ENCODE measurements at places on chromosomes 4 and X.

GRCh38 chr4:87975466-87975865 is at the start of gene SPP1:
SPP1 (plus strand) TSS chr4:87975714; CDS start chr4:87976896, 1,182 bp downstream.
- no peak for DNase-seq

DNA sequence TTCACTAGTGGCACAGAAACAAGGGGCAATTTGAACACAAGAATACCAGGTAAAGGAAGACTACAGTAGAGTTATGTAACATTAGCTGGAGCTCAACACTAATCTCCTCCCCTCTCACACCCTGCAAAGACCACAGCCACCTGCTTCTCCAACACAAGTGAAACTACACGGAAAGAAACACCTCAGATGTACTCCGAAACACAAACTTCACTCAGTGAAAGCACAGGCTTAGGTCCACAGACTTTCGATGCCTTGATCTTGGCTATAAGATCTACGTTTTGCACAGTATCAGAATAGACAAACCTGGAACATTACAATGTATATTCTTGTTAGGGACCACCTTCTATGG is 7.6 kb downstream of the ACSL1 start:
- no peak for DNase-seq

GRCh38 chrX:47390780-47391179 is 20.4 kb downstream of the ZNF157 start:
- no peak for DNase-seq

- no peak for DNase-seq
Observed at GRCh38 chr4:120078216-120078615, 11.6 kb upstream of the MAD2L1 start.

DNA sequence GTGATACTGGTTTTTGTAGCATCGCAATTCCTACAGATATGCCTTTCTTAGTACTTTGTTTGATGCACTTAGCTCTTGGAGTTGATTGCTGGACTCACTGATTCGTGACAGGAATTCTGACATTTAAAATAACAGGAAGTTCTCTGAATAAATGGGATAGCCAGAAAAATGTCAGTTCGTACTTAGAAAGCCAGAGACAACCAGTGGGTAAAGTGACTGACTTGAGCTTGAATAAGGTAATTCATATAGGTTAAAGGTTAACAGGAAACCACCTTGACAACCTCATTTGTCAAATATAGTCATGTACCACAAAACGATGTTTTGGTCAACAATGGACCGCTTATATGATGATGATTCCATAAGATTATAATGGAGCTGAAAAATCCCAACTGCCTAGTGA is 181.4 kb downstream of the RPA4 start:
- no peak for DNase-seq

DNA sequence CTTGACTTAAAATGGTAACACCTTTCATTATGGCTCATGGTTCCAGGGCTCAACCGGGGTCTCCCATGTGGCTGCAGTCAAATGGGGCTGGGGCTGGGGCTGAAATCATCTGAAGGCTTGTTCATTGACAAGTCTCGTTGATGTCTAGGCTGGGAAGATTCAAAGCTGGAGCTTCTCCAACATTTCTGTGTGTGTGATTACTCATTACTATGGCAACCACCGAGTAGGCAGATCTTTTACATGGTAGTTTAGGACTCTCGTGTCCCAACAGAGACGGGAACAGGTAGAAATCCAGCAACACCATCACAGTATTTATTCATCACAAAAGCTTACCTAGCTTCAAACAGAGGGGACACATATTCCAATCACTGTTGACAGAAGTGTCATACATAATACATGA is 7.8 kb downstream of the YTHDC1 start:
- peak; percentile 34 for DNase-seq

DNA sequence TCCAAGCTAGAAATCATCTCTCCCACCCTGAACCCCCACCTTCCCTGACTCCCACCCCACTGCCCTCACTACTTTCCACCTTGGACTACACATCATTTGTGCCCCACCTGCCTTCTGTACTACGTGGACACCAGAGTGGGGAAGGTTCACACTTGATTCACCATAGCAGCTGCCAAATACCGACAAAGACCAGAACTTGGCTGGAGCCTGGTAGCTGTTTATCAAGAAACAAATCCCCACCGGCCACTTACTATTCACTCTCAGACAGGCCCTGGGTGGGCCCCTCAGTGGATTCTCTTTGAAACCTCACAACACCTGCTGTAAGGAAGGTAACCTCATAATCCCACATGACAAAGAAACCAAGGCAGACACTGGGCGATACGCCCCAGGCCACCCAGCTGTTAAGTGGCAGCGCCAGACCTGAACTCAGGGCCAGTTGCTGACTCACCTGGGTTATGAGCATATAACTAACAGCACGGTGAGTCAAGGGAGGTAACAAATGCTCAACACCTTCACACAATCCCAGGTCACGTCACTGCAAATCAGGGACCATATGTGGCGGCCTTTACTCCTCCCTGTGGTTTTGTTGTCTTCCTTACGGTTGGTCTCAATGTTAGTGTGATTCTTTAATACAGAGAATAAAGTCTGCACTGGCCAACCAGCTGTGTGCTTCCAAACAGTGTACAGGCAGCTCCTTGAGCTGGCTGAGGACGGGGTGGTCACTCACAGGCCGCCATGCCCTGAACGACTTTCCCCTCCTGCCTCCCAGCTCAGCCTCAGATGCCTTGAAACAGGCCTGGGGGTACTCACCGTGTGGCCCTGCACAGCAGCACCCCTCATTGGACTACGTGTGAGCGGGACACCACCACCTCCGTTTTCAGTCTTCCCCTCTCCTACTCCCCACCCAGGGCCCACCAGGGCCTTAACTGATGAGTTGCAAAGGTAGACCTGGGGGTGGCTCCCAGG is 7.5 kb downstream of the WDR1 start:
- no peak for DNase-seq

DNA sequence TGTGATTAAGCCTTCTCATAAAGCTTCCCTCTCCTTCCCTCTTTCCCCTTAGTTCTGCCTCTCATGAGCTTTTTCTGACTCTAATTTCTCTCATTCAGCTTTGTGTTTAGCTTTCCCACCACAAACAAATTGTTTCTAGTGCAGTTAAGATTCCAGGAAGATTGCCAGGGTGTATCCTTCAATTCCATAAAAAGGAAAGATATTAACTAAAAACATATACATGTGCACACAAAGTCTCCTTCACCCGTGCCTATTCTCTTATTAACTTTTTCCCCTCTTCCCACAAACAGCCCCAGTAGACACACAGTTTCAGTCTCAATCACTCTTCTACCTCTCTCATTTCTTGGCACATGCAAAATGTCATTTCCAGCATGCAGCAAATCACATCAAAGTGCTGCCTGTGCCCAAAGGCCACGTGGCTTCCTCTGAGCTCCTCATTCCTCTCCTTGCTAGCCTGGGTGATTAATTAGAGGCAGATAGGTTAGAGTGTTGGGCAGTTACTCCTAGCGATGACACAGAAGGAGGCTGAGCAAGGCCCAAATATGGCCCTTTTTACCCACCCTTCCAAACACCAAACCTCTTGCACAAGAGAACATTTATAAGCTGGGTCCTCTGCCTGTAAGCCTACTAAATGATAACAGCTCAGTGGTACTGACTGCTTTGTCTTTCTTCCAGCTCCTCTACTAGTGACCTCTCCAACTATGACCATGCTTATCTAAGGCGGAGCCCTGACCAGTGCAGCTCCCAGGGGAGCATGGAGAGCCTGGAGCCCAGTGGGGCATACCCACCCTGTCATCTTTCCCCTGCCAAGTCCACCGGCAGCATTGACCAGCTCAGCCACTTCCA is 159.6 kb downstream of the SOWAHB start:
- DNase-seq, result no peak

- no peak for DNase-seq
Observed at GRCh38 chr4:25356068-25356467, 21.0 kb upstream of the ANAPC4 start.

- DNase-seq, result no peak
Observed at GRCh38 chr4:95869961-95870500, 30.1 kb downstream of the PDHA2 start.

DNA sequence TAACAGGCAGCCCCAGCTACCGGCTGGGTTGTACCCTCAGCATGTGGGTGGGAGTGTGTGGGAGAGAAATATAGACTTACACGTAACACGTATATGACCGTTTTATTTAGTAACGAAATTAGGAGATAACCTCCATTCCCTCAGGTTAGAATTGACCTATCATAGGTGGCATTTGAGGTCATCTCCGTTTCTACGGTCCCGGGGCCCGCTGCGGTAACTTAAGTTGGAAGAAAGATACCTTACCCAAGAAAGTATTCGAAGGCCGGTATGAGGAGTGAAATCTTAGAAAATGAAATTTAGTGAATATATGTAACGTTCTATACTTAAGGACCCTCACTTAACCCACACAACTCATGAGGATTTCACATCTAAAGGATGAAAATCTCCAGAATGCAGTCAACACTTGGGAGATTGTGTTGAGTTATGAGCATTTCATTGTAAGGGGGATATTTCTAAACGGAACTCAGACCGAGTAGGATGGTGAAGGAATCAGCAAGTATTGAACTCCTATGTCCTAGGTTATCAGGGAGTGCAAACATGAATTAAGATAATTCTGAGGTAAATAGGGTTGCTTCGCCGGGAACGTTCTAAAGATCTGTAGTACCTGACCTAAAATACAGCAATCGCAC is 891 bp downstream of the CISD2 start:
- peak; percentile 54 for DNase-seq

DNA sequence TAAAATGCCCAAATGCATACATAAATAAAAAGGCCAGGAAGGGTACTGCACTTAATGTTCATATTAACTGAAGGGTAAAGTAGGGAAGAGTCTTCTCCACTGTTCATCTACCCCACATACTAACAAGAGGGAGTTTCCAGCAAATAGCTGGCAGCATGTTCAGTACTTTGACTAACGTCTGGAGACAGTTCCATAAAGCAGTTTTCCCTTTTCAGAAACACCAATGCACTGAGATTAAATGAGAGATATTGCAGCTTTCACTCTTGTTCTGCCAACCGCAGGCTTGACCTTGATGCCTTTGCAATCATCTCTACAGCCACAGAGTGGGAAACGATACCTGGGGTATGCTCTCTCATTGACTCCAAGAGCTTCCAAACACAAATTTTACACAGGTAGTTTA is 2123.1 kb upstream of the TENM3 start:
- DNase-seq, result no peak

DNA sequence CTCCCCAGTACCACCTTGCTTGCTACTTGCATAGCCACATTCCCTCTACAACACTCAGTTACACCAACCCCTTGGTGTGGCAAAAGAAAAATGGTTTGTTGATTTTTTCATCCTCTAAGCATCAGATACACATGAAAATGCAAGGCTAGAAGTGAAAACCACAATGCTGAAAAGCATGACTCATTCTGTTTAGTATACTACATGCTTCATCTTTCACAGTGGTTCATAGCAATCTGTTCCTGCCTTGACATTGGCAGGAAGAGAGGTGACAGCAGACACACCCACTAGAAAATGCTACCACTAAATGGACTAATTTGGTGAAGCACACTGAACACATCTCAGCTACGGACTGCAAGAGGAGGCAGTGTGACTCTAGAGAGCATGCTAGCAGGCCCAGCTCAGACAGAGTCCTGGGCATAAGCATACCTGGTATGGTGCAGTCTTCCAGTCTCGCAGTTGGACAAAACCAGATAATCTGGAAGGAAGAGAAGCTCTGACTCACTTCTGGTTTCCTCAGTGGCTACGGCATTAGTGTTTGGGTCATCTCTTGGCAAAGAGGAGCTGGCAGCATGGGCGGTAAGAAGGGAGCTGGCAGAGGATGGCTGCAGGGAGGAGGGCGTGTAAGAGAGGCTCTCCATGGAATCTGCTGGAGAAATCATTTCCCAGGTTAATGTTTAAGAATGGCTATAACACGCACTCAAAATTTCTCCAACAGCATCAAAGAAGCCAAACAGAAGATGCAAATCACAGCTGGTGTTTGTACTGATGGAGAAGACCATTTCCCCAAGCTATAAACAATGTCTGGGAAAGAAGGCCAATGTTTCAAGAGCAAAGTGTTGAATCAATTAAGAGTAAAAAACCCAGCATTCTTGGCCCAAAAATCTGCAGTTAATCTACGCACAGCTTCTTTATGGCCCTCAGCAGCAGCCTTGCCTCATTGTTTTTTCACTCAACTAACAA is 37.8 kb downstream of the GAB3 start:
- DNase-seq, result no peak

DNA sequence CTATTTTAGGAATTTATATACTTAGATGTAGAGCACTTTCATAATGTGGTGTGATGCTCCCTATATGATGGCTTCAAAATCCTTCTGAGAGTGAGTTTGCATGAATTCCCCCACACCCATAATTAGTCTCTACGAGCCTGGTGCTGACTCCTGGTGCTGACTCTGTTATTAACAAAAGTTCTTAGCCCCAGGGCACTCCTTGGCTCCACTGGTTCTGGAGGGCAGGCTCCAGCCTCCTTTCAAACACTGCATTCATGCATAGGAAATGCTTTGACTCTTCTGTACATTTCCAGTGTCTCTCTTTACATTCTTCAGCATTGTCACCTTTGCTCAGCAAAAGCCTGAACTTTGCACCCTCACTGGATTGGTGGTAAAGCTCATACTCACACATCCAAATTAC is 64.0 kb downstream of the LNX1 start:
- DNase-seq, result no peak

DNA sequence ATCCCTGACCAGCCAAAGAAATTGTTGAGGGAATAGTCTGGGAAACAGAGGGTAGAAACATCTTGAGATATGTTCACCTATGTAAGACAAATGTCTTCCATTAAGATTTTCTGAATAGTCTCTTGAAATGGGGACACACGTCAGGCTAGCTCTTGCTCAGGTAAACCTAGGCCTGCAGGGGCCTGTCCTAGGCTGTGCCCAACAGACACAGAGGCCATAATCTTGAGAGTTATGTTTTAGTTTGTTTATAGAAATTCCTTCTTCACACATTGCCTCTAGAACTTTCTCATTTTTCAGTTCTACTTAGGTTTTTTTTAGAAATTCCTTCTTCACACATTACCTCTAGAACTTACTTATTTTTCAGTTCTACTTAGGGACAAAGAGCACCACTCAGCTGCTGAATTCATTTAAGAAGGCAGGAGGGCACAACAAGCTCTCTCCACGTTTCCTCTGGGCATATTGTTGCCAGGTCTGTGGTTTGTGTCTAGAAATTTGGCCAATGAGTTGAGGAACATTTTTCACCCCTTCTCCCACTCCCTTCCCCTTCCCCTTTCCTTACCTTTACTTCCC is 94.9 kb downstream of the ARHGAP24 start:
- DNase-seq, result no peak

DNA sequence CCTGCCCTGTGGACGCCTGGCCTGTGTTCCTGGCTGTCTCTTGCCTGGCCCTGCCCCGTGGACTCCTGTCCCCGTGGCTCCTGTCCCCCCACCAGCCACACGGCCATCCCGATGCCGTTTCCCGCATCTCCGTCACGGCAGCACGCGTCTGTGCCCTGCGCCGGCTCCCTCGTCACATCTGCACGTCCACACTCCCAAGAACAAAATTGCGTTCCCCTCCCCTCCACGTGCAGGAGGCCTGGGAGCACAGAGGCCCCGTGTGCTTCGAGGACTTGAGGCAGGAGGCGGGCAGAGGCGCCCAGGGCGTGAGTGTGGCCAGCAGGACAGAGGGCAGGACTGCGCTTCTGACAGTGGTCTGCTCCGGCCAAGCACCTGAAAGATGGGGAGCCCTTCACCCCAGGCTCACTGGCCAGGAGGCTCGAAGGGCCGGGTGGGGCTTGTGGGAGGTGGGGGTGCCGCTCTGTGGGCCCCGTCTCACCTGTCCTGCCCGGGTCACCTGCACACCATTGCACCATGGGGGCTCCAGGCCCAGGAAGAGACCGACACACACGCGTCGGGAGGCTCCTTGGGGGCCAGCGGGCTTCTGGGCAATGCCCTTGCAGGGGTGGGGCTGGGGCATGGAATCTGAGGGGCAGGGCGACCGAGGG is 17.3 kb downstream of the FGFRL1 start:
- no peak for DNase-seq
